Right lung (tissue), 10 donors: ENCODE measurements at places on chromosomes 13 and 19. TPM values are rescaled to one million over a fixed set of nuclear protein-coding genes. Genes with fewer than 3 reads are reported as not detected.

DNA sequence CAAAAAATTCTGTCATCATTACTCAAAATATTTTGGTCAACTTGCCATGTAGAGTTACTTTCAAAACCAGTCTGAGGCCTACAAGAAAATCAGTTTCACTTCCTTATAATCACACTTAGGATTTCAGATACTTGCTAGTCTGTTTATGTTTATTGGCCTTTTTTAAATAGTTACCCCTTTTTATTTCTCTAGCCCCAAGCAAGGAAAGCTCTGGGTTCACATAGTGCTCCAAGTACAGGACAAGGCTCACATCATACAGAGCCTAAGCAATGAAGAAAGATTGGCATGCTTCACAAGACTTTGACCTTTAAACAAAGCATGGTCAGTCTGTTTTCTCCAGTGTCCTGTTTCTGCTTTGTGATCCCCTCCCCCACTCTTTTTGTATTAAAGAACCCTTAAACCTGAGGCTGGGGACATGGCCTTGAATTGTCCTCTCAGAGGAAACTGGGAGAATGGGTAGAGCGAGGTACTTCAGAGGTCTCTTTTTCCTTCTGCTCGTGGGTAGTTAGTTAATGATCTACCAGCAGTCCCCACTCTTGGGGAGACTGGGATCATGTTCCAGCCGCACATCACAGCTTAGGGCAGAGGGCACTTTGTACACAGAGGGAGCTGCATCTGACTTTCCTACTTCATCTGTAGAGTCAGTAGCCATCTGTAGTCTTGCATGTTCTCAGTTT, 30.7 kb downstream of the CEACAM1 start:
- peak; percentile 31 for DNase-seq

- peak; percentile 42 for DNase-seq
Observed at GRCh38 chr13:110455941-110456340, 105.6 kb downstream of the RAB20 start.

DNA sequence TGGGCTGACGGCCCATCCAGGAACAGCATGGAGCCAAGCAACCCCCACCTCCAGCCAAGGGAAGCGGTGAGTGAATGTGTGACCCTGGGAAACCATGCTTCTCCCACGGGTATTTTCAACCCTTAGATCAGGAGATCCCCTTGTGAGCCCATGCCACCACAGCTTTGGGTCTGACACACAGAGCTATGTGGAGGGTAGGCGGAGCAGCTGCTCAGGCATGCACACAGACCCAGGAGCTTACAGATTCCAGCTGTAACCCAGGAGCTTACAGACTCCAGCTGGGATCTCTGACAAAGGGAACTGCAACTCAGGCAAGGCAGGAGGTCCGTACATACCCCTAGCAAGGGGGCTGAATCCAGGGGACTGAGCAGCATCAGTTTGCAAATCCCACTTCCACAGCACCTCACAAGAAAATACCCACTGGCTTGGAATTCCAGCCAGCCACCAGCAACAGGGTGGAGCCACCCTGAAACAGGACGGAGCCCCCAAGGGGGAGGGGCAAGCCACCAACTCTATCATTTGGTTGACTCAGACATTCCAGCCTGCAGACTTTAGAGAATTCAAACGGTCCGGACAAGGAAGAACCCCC, 40.8 kb upstream of the RFXAP start:
- peak; percentile 53 for DNase-seq

GRCh38 chr19:4506449-4507149, 11.7 kb downstream of the PLIN4 start:
- DNase-seq: no peak

- DNase-seq: no peak
Observed at GRCh38 chr19:46892252-46893179, 31.7 kb downstream of the ARHGAP35 start.

GRCh38 chr13:107600971-107601370, 614.4 kb downstream of the LIG4 start:
- peak; percentile 13 for DNase-seq

- no peak for DNase-seq
Observed at GRCh38 chr13:98606296-98606695, 29.4 kb upstream of the STK24 start.

- DNase-seq: no peak
Observed at GRCh38 chr13:23956106-23956505, 58.8 kb upstream of the C1QTNF9B start.

GRCh38 chr19:48578891-48579290, 26.9 kb downstream of the SULT2B1 start:
- no peak for DNase-seq

DNA sequence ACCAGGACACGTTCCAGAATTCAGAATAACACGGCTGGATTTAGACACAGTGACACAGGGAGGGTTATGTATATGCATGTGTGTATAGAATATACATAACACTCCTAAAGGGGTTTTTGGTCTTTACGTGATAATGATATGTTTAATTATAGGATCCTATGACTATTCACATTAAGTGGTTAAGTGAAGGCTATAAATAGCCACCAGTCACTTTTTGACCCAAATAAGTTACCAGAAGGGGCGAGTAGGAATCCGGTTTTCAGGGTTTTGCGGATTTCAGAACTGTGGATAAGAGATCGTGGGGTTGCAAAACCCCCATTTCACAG, 6.9 kb downstream of the ANGPTL6 start:
- DNase-seq: no peak

DNA sequence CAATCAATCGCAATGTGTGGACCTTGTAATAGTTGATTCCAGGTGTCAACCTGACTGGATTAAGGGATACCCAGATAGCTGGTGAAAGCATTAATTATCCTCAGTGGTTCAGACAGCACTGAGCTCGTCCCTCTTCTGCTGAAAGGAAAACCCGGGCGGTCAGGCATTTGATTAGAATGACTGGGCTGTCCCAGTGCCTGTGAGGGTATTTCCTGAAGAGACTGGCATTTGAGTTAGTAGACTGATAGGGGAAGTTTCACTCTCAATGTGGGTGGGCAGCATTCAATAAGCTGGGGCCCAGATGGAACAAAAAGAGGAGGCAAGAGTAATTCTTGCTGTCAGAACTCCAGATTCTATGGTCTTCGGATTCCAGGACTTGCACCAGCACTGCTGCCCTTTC, 31.9 kb downstream of the KPNA3 start:
- DNase-seq: no peak

DNA sequence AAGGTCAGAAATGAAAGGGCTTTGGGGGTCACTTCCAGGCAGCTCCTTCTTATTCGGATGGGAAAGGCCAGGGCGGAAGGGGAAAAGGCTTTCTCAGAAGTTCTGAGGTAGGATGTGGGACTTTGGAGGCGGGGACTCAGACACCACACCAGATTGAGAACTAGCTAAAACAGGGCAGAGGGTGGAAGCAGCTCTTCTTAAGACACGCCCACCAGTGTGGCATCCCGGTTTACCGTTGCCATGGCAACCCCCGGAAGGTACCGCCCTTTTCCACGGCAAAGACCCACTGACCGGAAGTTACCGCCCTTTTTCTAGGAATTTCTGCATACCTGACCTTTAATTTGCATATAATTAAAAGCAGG, 3.8 kb upstream of the LILRA5 start:
- DNase-seq: no peak

- DNase-seq: no peak
Observed at GRCh38 chr19:17575871-17576757, 20.7 kb downstream of the COLGALT1 start.

GRCh38 chr13:60080850-60081249, 82.9 kb downstream of the DIAPH3 start:
- DNase-seq: no peak

- DNase-seq: no peak
Observed at GRCh38 chr19:5706876-5707573, 12.9 kb downstream of the LONP1 start.

DNA sequence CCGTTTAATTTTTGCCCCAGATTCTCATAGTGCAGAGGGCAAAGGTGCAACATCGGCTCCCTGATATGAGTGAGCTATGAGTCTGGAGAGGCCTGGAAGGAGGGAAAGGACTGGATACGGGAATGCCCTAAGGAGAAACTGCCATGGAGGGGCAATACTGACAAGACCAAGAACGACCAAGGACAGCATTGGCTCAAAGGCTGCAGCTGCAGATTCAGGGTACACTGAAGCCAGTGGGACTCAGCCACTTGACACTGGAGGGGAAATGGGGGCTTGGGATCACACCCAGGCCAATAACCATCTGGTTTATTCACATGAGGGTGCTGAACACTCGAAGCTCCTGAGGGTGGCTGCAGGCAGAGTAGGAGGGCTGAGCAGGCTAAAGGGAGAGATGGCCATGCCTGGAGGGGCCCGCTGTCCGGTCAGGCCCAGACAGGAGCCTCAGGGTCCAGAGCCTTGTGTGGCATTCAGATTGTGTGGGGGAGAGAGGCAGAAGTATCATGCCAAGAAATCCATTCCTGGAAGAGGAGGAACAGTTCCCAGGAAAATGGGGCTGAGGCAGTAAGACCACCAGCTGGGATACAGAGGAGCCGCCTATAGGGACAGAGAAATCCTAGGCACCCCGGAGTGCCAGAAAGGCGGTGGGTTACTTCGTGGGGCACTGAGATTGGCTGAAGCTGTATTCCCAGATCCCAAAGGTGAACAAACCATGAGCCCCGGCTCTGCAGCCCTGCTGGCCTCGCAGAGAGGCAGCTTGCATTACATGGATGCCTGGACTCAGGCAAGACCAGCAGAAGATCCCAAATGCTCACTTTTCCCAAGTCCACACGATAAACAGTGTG, 20.7 kb downstream of the COL4A1 start:
- no peak for DNase-seq

DNA sequence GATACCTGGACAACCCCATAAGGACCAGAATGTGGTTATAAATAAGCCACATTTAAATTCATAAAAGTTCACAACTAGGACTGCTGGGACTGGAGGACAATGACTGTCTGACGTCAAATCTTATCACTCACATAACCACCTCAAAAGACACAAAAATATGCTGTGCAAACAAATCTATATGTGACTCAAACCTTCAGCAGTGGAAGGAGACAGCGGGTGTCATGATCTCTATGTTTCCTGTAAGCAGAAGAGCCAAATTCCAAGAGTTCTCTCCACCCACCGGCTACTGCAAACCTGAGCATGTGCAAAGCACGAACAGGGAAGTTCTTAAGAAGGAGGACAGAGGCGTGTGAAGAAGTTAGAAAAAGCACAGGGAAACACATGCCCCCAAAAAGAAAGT, 113.2 kb downstream of the MYCBP2 start:
- DNase-seq: no peak

DNA sequence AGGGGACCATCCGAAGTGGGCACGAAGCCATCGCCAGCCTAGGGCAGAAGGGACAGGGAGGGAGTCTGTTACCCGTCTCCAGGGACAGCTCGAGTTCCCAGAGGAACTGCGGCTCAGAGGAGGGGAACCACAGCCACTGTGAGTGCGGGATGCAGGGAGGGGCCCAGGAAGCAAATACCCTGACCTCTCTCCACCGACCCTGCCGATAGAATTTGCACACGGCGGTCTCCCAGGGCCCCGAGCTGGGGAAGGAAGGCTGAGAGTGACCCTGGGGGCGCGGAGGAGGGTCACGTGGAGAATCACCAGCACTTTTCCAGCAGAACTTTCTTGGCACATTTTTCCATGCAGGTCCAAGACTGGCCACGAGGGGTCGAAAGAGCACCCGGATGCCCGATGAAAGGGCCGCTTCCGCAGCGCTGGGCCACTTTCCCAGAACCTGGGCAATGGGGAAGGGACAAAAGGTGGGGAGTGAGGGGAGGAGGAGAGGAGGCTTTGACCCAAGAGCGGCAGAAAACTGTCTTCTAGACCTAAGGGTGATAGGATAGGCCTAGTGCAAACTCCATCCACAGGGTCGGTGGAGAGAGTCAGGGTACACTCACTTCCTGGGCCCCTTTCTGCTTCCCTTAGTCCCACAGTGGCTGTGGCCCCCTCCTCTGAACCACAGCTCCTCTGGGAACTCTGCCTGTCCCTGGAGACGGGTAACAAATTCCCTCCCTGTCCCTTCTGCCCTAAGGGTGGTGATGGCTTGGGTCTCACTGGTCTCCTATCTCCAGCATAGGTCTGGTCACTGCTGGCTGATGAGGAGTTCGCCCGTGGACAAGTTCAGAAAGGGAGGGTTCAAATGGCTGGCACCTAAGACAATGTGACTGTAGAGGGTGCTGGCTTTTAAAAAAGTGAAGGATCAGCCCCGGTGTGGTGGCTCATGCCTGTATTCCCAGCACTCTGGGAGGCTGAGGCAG, 5.3 kb upstream of the GPR4 start:
- peak; percentile 79 for DNase-seq

DNA sequence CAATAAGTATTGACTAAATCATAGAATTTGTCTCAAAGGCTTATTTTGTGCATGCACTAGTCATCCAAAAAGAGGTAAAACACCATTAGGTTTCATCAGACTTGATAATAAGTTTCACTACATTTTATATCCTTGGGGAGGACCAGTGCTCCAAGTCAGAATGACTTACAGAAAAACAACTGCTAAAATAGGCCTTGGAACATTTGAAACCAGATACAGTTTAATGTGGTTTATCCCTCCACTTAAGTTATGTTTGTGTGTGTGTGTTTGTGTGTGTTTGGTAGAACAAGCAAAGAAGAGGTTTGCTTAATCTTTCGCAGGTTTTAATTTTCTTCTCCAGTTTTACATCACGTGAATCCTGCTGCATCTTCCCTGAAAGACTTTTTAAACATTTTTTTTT, 570.9 kb downstream of the PCDH9 start:
- no peak for DNase-seq

DNA sequence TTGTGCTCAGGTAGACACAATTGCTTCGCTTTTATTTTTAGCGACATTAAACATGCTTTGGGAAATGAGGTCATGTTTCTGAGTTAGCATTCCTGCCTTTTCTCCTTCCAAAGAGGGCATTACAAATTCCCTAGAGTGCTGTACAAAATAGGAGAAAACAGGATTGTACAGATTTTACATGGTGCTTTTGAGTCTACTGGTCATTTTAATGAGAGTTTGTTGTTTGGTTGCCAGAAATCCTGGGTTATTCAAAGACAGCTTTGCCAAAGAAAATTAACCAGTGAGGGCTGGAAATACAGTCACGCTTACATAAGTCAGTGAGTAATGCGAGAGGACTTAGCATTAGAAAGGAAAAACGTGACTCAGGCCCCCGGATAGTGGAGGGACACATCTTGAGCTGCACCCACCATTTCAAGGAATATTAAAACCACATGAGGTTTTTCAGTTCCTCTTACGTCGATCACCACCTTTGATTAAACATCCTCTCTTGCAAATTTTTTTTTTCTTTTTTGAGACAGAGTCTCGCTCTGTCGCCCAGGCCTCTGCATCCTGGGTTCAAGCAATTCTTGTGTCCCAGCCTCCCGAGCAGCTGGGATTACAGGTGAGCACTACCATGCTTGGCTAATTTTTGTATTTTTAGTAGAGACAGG, 55.4 kb downstream of the SACS start:
- peak; percentile 61 for DNase-seq

Gene CBLC
- polyA plus RNA-seq: 4.3 TPM

Gene TIMM50
- polyA plus RNA-seq: 69.1 TPM

Gene C5AR2
- polyA plus RNA-seq: 0.57 TPM

Gene VSTM1
- polyA plus RNA-seq: not detected

Gene HRC
- 10.4 TPM for polyA plus RNA-seq

Gene KPTN
- 17.5 TPM for polyA plus RNA-seq

Gene CDC42EP5
- 28.8 TPM for polyA plus RNA-seq

Gene POSTN
- polyA plus RNA-seq: 537 TPM

Gene MCEMP1
- 0.63 TPM for polyA plus RNA-seq

Gene SNRPA
- 115 TPM for polyA plus RNA-seq

Gene POLRMT
- 43.0 TPM for polyA plus RNA-seq

Gene SPPL2B
- polyA plus RNA-seq: 45.4 TPM
